Hindlimb muscle (tissue), 1 donor: ENCODE measurements at places on chromosomes 4 and X.

- DNase-seq = no peak
Observed at GRCh38 chr4:71729856-71730255, 54.0 kb downstream of the GC start.

DNA sequence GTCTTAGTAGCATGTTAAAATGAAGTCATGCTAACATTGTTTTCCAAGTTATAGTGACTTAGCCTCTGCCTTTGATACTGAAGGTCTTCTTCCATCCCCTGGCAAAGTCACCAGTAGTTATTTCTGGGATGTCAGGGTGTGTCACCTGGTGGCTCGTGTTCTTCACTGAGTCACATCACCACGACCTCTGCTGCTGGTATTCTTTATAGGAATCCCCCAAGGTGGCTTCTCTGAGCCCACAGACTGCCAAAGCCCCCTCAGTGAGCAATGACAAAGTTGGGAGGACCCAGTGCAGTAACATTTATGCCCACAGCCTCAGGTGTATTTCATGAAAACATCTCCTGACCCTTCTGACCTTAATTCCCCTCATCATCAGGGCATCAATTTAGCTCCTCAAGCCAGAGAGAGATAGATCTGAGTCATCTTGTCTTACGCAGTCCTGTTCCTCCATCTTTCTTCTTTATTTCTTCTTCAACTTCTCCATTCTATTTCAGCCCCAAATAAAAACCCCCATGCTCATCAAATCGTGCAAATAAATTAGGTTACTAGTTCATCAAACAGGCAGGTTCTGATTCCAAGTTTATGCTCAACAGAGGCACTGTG, 29.3 kb upstream of the GPRIN3 start:
- no peak for DNase-seq

DNA sequence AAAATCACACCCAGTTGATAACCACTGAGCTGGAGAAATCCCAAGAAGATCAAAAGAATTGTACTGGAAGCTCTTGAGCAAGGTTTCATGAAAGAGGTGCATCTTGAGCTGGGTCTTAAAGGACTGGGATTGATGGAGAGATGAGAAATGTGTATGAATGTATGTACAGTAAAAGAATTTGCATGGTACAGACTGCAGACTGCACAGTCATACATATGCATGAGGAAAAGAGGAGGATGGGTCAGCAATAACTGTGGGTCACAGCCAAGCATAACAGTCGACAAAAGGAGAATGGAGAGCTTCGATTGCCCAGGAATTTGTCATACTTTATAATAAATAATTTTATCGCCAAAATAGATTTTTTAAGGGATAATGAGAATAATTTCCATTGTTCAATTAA, 4.8 kb upstream of the RELL1 start:
- no peak for DNase-seq

DNA sequence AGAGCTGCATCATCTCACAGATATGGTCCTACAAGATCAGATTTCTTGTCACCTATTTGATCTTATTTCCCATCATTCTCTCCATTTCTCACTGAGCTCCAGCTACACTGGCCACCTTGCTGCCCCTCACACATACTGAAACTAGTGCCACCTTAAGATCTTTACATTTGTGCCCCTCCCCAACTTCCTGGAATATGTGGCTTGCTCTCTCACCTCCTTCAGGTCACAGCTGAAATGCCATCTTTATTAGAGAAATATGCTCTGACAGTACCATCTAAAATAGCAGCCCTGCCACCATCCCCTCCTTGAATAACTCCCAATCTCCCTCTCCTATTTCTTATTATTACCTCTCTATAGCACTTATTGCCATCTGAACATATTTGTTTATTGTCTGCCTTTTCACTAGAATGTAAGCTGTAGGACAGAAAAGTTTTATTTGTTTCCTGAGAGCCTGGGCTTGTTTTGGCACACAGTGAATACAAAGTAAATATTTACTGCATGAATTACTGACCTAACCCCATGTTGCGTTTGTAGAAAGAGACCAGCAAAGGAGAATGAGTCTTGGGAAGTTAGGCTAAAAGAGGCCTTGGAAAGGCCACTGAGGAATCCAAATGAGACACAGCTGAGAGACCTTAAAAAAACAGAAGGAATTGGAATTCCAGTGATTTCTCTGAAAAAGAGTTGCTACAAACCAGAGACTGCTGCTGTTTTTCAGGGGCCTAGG, 22.7 kb downstream of the DYNLT3 start:
- no peak for DNase-seq

GRCh38 chr4:25233737-25234389, at the start of gene PI4K2B:
TSS of gene PI4K2B (plus strand) at chr4:25234033. CDS start at chr4:25234164, 131 bp downstream.
- peak; percentile 84 for DNase-seq
